ENCODE measurements at places on chromosomes 3 and 15.

GRCh38 chr3:190017521-190018288, 103.0 kb downstream of the P3H2 start:
- no peak for DNase-seq

DNA sequence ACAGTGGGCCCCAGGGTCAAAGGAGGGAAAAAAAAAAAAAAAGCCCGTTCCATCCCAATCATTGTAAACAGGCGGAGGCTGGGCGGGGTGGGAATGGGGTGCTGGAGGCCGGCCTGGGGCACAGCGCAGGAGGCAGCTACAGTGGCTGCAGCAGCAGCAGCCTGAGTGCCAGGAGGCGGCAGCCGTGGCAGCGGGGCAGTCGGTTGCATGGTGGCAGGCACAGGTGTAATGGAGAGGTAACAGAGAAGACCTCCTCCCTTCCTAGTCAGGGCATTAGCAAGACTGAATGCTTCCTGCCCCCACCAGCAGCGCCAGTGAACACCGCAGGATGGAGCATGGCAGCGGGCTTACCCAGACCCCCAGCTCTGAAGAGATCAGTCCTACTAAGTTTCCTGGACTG, 279.1 kb upstream of the TTC14 start:
- no peak for DNase-seq

- no peak for DNase-seq
Measured at GRCh38 chr15:74710319-74711094, 14.7 kb upstream of the EDC3 start.

DNA sequence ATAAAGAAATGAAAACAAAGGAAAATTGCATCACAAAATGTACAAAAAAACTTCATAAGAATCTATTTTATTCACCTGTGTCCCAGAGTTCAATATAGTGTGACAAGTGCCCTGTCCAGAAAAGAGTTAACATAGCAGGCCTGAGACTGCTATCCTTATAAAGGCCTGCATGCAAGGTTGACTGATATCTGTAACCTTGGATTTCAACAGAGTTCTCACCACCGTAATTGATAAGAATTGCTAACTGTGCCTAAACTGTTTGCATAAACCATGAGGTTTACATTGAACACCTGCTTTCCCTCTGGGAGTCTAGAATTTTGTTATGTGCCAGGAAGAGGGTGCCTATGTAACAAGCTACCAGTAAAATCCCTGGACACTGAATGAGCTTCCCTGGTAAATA, 461.7 kb upstream of the DPH6 start:
- no peak for DNase-seq

- no peak for DNase-seq
Measured at GRCh38 chr3:128470134-128470899, 3.6 kb upstream of the DNAJB8 start.

GRCh38 chr3:64473466-64473865, 214.3 kb downstream of the ADAMTS9 start:
- DNase-seq: no peak

DNA sequence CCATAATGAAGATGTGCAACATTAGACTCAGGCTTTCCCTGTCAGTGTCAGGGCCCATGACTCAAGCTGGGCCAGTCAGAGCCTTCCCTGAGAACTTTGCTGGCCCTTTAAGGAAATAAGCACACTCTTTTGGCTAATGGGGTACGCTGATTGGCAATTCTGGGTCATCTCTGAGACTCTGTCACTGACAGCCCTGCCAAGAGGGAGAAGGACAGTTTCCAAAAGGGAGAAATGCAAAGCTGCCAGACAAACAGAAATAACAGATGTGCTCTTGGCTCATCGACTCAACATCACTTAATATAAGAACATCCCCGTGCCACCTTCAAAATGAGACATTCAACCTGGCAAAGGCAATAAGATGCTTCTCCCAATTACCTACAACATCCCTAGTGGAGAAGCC, 491.9 kb upstream of the PROK2 start:
- DNase-seq: no peak

- no peak for DNase-seq
Measured at GRCh38 chr3:126419886-126420786, 25.4 kb downstream of the CFAP100 start.

DNA sequence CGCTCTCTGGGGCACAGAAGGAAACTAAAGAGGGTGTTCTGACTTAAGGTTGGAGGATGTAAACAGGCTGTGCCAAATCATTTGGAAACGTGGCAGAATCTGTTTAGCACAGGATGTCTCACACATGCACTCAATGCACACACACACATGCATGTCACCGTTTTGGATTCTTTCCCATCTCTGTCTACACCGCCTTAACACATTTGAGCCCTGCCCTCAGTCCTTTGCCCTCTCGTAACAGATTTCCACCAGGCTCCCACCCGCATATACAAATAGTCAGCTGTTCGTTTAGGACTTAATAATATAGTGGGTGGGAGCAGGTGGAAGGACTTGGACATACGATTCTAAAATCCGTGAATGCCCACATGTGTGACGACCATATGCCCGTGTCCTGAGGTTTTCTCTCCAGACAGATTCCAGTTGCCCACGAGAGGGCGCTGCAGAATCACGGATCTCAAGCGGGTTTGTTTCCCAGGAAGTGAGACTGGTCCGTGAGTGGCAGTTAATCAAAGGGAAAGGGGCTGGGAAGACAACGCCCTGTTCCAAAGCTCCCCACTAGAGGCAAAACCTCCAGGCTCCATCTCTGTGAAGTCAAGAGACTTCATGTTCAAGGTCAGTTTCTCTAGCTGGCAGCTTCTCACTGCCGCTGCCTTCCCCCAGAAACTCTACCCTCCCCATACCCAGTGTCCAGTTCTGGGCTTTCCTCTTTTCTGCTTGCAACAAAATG, 44.5 kb downstream of the NOX5 start:
- peak; percentile 86 for DNase-seq

DNA sequence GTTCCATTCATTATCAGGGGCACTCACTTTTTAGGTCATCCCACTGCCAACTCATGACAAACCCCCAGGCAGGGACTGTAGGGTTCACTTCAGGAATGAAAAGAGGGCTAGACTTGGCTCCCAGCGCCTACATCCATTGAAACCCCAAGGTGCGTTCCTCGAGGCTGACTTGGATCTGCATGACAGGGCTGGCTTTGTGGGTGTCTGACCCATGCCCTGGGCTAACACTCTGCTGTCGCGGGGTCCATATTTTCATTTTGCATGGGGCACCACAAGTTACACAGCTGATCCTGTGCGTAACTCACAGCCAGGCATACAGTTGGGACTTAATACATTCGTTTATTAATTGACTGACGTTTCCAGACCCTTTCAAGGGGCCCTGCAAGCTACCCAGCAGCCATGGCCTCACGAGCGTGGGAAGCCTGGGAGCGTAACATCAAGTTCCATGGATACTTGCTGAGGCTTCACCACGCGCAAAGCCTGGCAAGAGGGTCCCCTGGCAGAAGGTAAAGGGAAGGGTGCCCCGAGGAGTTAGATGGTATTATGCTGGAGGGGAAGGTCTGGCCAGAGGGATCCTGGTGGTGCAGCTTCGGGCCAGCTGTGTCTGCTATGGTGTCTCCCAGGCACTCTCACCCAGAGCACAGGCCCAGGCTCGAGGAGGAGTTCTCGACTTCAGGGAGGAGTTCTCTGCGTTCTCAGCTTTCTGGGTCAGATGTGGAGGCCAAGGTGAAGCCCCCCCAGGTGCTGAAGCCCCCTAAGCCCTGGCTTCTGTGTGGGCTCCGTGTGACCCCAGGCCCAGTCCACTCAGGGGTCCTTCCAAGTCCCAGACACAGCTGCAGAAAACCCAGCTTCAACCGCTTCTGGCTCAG, 85.4 kb downstream of the ADAMTS17 start:
- DNase-seq: no peak

- no peak for DNase-seq
Measured at GRCh38 chr15:64754663-64755426, 20.5 kb downstream of the RBPMS2 start.

DNA sequence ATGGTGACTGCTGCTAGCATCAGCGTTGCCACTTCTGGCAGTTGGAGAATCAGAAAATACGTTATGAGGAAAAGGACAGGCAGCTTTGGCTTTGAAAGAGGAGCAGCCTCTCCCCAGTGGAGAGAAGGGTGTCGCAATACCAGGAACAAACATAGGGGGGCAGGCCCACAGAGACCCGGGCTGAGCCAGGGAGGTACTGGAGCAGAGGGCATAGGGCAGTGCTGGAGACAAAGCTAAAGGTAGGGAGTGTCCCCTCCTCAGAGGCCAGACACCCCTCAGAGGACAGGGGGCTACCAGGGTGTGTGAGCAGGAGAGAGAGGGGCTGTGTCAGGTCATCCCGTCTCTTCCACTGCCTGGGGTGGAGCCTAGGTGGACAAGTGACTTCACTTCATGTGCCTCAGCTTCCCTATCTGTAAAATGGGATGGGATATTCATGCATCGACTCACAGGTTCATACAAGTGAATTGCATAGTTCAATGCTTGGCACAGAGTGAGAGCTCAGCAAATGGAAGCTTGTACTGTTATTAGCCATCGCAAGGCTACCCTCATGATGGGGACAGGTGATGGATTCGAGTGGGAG, 49.7 kb upstream of the LIMD1 start:
- no peak for DNase-seq

- no peak for DNase-seq
Measured at GRCh38 chr3:107241217-107241616, 136.0 kb upstream of the CCDC54 start.

DNA sequence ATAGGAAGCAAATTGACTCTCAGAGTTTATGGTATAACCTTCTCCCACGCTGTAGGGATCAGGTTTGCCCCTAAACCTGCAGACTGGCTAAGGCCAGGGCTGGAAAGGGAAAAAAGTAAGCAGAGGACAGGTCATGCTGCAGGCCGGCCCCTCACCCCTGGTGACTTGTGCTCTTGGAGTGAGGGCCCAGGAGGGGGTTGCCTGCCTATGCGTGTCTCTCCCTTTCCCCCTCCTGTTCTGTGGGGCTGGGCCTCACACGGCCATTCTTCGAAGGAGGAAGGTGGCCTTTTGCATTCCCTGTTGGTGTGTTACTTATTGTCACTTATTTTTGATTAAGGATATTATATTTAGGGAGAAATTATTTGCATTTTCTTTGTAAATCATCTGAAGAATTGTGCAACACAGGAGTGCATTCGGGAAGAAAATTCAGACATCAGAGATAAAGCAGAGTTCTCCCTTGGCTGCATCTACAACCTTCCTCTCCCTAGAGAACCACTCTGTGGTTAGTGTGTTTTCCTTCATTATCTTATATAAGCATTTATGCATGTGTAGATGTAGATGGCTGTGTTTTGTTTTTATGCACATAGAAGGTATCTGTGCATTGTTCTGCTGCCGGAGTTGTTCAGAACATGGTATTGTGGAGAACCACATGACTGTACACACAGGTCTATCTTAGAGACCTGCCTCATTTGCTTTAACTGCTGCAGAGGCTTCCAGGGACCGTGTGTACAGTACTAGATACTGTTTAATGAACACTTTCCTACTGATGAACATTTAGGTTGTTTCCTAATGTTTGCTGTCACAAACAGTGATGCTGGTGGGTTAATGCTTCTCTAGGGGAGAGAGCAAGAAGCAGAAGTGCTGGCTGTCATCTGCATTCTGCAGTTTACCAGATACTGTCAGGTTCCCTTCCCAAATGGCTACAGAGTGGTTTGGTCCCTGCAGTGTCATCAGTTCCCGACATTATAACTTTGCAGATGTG, 133.5 kb downstream of the APBA2 start:
- no peak for DNase-seq

- no peak for DNase-seq
Measured at GRCh38 chr15:57388464-57388863, 12.2 kb downstream of the CGNL1 start.

GRCh38 chr3:179088306-179088705, 16.7 kb upstream of the ZMAT3 start:
- DNase-seq: no peak

DNA sequence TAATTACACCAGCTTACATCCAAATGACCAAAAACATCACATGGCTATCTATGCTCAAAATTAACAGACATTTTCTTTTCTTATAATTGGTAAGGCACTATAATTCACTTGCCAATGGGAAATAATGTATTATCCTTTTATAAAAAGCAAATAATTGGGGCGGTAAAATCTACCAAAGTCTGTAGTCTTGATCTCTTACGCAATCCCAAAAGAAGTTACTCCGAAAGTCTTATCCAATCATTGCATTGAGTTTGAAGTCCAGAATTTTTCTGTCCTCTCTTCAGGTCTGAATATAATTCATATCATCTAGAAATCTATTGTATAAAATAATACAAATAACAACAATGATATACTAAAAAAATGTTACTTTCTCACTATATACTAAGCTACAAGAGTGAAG, 273.3 kb upstream of the CADM2 start:
- DNase-seq: no peak

DNA sequence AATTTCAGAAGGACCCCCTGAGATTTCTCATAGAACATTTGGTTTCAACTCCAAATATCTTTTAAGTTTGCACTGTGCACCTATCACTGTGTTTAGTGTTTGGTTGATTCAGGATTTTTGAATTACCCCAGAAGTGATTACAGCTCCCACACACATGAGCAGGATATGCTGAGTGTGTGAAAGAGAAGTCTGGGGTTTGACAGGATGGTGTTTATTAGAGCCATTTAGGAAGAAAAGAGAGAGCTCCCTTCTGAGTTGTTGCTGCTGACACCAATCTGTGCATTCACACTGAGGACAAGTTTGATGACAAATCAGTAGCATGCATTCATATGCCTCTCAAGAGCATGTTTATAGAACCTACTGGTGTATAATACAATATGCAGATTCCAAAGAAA, 118.1 kb downstream of the RPL22L1 start:
- no peak for DNase-seq

GRCh38 chr3:48429317-48429959, 448 bp downstream of the PLXNB1 start:
- peak; percentile 75 for DNase-seq

GRCh38 chr15:91465696-91466095, 365.6 kb downstream of the SV2B start:
- DNase-seq: no peak

DNA sequence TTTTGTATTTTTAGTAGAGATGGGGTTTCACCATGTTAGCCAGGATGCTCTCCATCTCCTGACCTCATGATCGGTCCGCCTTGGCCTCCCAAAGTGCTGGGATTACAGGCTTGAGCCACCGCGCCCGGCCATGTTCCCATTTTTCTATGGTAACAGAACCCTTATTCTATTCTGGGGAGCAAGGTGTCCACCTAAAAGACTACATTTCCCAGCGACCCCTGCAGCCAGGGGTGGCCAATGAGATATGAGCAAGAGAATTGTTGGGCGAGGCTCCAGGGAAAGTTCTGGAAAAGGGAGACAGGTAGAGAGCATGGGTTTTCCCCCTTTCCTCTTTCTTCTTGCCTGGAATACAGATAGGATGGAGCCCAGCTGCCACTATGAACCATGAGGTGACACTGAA, 96.9 kb downstream of the LINGO1 start:
- DNase-seq: no peak

GRCh38 chr15:49915822-49916221, 203.2 kb downstream of the ATP8B4 start:
- no peak for DNase-seq

DNA sequence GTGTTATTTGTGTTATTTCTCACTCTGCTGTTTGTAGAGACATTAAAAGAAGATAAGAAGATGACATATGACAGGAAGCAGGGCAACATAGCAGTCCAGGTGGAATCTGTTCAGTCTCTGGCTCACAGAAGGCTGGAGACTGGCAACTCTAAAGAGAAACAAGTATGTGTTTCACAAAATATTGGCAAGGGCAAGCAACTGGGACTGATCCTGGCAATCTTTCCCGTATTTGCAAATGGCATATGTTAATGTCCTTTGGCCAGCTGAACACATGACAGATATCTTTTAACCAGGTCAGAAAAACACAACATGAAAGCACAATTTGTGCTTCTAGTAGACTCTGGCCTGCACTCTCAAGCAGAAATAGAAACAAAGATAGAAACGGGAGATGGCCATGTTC, 1354.1 kb upstream of the EPHA6 start:
- DNase-seq: no peak
